NCI-H187 treated with DMSO at 0.1 percent for 48 hours (cell line): ENCODE measurements at places on chromosomes 11 and 22.

DNA sequence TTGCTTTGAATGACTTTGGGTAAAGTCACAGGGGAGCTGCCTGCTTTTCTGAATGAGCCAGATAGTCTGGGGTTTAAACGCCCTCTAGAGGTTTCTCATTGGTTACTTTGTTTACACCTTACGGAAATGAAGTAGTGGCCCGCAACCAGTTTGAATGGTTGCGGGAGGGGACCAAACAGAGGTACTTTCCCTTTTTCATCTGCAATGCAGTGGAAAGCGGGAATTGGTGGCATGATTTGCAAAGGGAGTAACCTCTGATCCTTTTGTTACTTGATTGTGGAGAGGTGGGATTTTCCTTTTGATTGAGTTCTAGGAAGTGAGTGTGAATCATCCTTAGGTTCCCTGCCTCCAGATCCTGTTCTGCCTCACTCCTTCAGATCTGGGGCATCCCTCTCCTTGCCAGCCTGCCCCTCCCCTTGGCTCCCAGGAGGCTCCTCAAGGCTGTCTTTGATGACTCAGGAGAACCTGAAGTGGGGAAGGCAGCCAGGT is 15.9 kb upstream of the GLYATL1 start:
- DNase-seq: no peak

DNA sequence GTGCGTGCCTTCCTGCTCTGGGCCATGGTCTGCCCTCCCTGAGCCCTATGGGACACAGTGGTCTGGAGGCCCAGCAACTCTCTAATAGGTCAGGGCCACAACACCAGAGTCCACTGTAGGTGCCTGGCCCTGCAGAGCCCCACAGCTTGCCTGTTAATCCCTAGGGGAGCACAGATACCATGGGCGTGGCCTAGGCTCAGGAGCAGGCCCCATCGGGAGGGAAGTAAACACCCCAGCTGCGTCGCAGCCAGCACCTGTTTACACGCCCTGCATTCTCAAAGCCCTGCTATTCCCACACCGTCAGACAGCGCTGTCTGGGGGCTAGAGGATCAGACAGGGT is 2.5 kb downstream of the KCTD17 start:
- no peak for DNase-seq

GRCh38 chr11:72058416-72059034 is 21.8 kb downstream of the NUMA1 start:
- no peak for DNase-seq

DNA sequence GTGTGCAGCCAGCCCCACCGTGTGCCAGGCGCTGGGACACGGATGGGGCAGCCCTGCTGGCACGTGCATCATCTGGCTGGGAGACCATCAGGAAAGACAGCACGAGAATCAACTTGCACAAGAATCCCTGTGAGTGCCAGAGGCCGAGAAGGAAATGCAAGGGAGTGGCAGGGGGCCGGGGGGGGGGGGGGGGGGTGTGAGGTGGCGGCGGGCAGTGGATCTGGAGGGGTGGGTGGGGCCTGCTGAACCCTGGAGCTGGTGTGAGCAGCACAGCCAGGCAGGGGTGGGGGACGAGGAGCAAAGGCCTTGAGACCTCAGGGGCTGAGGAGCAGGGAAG is 14.0 kb upstream of the FLRT1 start:
- no peak for DNase-seq

DNA sequence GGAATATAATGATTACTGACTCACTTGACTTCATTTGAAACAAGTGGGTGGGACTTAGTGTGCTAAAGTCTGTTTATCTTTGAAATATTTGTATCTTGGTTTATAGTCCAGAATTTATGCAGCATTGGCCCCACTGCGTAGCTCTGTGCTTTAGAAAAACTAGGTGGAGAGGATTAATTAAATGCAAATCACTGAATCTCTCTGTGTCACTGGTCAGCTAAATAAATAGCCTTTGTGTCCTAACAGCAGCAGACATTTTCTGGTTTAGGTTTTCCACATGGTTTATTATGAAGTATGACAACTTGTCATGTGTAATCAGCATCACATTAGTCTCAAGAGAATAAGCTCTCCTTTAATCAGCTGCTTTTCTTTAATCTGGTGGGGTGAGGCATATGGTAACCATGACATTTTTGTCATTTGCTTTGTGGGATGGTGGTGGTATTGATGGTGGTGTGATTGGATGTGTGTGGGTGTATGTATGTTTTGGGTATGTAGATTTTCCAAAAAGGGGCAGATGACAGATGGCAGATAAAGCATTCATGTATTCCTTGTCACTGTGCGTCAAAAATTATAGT is 33.9 kb downstream of the BCL2L13 start:
- no peak for DNase-seq

DNA sequence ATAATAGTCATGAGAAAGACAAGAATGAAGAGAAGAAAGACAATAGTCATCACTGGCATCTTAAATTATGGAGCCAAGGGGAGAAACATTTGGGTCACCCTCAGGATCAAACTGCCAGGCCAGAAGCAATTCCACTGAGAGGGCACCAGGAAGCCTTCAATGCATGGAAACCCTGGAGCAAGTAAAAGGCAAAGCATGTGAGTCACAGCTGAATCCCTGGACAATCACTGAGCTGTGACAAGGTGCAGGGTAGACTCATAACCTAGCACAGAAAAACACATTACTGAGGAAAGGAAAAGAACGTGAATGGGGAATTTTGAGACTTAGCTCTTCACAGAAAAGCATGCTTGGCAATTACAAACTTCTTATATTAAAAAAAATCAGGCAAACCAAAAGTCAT is 1.6 kb downstream of the KCNJ1 start:
- DNase-seq: no peak

GRCh38 chr11:34860034-34860433 is 56.1 kb downstream of the APIP start:
- no peak for DNase-seq

DNA sequence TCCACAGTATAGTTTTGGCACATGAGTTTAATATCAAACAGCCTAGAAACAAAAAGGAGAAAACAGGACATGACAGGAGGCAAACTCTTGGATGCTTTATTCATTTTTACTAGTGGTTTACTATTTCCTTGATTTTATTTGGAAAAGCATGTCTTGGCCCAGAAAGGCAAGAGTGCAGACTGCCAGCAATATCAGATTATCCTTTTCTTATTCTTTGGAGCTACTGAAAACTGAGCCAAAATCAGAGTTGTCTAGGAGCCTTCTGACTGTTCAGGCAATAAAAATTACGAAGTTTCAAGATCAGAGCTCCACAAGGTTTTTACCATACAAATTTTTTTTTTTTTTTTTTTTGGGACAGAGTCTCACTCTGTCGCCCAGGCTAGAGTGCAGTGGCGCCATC is 16.0 kb downstream of the CELF1 start:
- DNase-seq: no peak

DNA sequence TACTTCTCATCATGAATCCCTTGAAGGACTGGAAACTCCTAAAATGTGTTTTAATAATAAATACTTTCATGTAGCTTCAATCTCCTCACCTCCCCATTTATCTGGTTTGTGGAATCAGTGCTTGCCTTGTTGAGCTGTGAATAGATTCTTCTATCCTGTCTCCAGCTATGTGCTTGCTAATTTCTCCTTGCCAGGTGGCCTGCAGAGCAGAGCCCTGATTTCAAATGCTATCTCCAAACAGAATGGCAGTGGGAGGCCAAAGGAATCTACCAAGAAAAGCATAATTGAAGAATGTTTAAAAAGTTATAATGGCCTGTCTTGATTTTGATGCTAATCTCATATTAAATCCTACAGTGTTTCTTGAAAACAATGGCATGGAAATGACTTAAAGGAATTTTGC is 309.3 kb upstream of the CHORDC1 start:
- DNase-seq: no peak

DNA sequence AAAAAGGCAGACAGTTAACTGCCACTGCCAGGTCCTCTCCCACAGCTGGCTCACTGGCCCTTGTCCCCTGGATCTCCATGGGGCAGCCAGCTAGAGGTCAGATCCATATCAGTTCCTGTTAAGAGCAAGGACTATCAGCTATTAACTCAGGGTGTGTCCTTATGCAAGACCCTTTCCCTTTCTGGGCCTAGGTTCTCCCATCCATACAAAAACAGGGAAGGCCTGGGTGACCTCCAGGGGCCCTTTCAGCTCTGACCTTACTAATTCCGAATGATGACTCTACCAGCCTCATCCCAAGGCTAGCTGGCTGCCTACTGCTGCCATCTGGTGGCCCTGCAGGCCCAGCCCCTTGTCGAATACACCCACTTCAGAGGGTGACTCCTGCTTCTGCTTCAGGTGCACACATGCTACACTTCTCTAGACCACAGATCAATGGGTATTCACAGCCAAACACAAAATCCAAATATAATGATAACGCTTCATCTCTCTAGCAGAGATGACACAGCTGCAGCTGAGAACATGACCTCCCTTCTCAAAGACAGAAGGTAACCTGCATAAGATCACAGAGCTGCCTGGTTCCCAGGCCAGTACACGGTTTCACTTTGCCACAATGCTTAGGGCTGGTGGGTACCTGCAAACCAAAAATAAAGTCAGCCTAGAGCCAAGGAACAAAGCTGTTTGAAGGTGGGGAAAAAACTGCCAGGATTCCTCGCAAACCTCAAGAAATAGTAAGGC is 34.1 kb downstream of the SERGEF start:
- DNase-seq: no peak

GRCh38 chr11:60251485-60252212 is 8.7 kb upstream of the MS4A4E start:
- no peak for DNase-seq

GRCh38 chr11:27254744-27255446 is 108.1 kb downstream of the CCDC34 start:
- no peak for DNase-seq

GRCh38 chr22:49970528-49971231 is 10.1 kb downstream of the PIM3 start:
- DNase-seq: no peak

DNA sequence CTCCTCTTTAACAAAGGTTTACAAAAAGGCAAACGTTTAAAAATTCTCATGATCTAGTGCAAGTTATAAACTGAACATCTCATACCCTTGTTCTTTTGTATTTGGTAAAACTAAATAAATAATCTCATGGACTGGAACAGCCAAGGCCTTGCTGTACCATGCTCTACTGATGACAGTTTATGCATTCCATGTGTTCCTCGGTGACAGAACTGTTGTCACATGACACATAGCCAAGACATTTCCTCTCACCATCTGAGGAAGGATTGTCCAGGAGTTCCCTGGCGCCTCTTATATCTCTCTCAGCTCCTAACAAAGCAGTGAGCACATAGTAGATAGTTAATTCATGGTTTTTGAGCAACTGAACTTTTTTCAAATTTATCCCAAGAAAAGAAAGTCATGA is 12.6 kb downstream of the CCDC83 start:
- DNase-seq: no peak

- no peak for DNase-seq
Measured at GRCh38 chr11:44178381-44178780, 82.9 kb downstream of the EXT2 start.

GRCh38 chr11:112631333-112631732 is 329.9 kb upstream of the NCAM1 start:
- DNase-seq: no peak

DNA sequence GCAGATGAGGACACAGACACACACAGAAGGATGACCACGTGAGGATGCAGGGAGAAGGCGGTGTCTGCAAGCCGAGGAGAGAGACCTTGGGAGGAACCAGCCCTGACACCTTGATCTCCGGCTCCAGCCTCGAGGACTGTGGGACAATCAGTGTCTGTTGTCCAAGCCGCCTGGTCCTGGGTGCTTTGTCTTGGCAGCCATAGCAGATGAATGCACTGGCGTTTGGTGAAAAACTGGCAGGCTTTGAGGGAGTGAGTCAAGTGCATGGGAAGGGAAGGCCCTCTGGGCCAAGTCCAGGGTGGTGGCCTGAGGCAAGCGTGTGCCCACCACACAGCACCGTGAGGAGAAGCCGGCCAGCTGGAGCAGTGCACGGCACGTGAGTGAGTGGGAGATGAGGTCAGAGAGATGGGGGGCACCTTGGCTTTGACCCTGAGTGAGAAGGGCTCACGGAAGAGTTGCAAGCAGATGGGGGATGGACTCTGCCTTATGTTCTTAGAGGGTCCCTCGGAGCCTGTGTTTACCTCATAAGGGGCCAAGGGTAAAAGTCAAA is 12.4 kb upstream of the BRSK2 start:
- no peak for DNase-seq

- no peak for DNase-seq
Measured at GRCh38 chr11:11558826-11559225, 63.0 kb downstream of the GALNT18 start.

DNA sequence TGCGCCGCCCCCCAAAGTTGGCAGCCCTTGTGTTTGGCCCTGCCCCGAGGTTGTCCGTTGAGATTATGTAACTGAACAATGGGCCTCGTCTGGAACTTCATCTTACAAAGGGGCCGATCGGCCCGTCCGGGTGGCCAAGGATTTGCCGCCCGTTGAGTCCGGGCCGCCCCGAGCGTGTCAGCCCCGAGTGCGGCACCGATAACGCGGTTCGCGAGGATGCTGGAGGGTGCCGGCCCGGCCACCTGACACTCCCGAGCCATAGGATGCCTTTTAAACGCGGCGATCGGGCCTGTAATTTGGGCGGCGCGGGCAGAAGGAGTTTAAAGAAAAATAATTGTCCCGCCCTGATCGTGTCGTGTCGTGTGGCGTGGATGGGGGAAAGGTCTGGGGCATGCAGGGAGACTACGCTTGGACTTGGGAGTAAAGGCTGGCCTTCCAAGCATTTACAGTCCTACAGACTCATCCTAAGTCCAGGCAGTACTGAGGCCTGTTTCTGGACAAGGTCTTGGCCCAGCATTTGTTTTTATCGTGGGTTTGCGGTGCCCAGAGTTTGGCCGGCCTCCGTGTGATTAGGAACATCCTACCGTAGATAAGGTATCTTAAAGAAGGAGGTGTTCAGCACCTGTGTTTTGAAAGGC is 1.3 kb downstream of the WEE1 start:
- no peak for DNase-seq

DNA sequence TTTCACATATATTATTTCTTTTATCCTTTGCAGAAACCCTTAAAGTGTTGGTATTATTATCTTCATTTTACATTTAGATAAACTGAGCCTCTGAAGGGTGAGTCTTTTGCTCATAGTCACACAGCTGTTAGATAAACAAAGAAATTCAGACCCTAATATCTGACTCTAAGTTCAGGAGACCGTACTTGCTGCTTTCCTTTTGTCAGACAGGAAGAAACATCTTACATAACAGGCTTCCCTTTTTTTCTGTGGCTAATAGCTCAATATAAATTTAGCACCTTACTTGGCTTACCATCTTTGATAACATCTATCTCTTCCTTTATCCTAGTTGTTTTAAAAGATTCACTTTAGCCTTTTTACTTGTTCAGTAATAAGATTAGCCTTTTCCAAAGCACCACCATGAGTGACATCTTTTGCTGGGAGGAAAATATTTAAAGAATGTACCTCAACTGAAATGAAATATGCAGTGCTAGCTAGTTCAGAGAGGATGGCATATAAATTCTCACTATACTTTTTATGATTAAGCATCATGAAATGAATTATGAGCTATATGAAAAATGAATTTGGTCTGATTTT is 128.6 kb downstream of the WNT11 start:
- no peak for DNase-seq

DNA sequence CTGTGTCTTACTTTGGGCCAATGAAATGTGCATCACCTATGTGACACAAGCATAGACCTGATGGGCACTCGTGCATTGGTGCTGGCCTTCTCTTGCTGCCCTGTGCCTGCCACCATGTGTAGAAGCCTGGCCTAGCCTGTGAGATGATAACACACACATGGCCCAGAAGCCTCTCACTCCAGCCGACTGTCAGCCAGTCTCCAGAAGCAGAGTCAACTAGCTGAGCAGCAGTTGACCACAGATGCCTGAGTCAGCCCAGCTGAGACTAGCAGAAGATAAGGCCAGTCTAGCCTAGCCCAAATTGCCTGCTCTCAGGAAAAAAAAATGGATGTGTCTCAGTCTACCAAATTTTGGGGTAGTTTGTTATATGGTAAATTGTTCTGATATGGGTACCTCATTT is 46.2 kb downstream of the CSNK2A3 start:
- DNase-seq: no peak
